ENCODE measurements at places on chromosomes 13 and 19. TPM values are rescaled to one million over a fixed set of nuclear protein-coding genes. Genes with fewer than 3 reads are reported as not detected.
A peak's percentile ranks its signal among the peaks of the same experiment; 100 is the strongest.

The ZSCAN4 gene
- total RNA-seq = not detected

The NAPSA gene
- total RNA-seq = 0.27 TPM

The ERCC5 gene
- 27.3 TPM for total RNA-seq

The BRSK1 gene
- total RNA-seq = 2.4 TPM

The CEBPA gene
- 4.9 TPM for total RNA-seq

The FFAR1 gene
- total RNA-seq = not detected

DNA sequence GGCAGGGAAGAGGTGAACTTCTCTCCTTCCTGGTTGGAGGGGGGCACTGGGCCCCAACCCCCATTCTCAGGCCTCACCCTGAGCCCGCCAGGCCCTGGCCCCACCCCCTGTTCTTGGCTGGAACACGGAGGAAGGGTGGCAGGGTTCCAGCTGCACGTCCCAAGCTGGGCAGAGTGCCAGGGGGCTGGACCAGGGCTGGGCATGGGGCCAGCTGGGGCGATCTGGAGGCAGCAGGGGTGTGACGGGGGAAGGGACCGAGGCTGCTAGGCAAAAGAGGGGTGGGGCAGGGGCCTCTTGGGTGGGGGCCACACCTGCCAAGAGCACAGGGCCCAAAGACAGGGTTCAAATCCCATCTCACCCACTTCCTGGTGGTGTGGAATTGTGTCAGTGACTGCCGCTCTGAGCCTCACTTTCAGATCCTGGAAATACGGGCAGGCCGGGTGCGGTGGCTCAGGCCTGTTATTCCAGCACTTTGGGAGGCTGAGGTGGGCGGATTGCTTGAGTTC, 2.2 kb downstream of the HIF3A start:
- DNase-seq = peak; percentile 95

DNA sequence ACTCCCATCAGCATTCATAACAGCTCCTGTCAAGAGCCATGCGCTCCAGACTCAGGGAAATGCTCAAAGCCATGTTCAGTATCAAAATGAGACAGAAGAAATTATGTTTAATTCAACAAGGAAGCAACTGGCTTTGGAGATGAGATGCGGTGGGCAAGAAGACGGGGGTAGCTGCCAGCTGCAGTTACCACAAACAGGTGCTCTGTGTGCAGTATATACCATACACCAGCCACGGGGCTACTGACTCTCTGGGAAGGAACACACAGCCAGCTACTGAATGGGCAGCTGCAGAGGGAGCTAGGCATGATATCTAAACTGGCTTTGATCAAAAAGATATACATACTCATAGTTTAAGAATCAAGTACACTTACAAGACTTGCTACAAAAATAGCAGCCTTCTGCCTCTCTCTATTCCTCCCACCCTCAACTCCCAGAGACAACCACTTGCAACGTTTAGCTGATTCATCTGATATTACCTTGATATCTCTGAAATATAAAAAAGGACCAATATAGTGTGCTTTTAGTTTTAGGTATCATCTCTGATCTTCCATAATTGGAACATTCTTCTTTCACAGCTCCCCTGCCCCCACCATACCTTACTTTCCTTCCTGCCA, 593.0 kb downstream of the UQCRFS1 start:
- DNase-seq = no peak

GRCh38 chr13:89465366-89465765, 1794.2 kb downstream of the SLITRK5 start:
- no peak for DNase-seq

DNA sequence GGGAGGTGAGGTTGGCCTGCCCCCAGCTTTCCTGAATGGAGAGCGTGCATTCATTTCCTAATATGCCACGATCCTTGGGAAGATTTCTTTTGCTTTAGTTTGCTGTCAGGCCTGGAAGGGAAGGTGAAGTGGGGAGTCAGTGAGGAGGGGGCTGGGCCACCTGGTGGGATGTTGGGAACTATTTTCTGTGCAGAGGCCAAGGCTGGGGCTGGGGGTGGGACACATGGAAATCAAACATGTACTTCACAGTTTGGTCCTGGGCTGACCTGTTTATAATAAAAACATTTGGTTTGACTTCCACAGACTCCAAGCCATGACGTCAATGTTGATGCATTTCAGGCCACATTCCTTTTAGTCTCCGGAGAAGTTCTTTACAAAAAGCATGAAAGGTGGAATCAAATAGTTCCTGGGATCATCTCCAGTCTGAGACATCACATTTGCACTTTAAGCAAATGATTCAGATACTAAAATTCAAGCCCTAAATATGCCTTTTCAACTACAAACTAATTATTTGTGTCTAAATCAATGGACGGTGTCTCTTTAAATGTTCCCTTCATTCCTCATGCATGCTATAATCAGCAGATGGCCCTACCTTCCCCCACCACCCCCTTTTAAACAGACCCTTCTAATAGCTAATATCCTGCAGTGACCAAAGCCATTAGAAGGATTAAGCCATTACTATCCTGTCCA, 41.5 kb upstream of the MEDAG start:
- DNase-seq = no peak

DNA sequence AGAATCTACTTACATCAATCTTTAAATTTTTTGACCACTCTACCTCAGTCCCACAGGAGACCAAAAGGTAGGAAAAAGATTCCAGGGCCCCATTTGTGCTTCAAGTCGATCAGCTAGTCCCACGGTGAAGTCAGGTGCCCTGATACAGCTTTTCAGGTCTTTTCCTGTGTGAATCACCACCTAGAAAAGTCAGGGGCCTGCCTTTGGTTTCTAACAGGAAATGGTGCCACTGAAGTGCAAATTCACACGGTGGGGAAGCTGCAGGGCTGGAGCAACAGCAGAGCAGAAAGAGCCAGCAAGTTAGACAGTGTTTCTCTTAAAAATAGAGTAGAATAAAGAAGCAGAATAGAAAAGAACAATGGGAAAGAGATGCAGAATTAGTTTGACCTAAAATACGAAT, 107.5 kb downstream of the KLF12 start:
- no peak for DNase-seq

GRCh38 chr19:15177269-15178116, 23.3 kb downstream of the NOTCH3 start:
- peak; percentile 93 for DNase-seq

DNA sequence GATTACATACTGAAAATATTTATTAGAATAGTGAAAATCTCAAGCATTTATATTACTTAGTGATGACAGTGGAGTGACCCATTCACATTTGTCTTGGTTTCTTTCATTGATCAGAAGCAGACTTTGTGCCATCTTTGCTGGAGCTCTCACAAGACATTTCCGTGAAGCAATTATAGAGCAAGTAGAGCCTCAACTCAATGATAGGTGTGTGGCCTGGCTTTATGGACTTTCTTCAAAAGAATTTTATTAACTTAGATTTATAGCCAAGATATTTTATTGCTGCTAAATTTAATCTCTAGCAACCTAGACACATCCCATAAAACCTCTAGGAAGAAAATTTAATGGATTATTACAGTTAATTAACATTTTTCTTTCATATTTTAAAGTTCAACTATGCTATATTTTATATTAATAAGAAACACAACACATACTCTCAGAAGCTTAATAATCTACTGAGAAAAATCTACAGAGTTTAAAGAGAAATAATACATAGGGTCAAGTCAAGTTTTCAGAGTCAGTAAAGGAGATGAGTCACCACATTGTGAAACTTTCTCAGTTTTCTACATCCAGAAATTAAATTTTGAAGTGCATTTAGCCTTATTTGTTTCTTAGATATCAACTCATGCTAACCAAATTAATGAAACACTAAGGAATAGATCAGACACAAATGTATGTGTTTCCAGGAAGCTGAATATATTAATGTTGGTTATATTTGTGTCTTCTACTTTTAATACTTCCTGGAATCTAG, 160.5 kb downstream of the LACC1 start:
- DNase-seq = no peak

GRCh38 chr19:35935911-35936737, at the start of gene LRFN3:
TSS of gene LRFN3 (plus strand) at chr19:35936374. CDS start at chr19:35939426, 3,052 bp downstream.
- DNase-seq = peak; percentile 86

- no peak for DNase-seq
These were observed 245.4 kb downstream of the SHISA2 start for GRCh38 chr13:25806264-25806974.

DNA sequence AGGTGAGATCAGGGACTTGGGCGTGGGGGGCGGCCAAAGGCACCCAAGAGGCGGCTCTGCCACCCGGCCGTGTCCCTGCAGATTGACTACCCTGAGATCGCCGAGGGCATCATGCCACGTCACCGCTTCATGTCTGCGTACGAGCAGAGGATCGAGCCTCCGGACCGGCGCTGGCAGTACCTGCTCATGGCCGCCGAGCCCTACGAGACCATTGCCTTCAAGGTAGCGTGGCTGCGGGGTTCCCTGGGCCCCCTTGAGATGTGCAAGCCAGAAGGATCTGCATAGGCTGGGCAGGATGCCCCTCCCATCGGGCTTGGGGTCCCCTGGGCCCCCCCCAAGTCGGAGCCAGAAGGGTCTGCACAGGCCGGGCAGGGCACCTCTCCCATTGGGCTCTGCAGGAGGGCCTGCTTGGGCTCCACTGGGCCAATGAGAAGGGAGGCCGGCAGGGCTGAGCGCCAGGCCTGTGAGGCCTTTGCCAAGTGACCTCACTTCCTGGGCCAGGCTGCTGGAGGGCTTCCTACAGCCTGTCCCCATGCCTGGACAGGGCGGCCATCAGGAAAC, 2.2 kb upstream of the AMH start:
- DNase-seq = peak; percentile 83

GRCh38 chr19:41701401-41702075, 6.9 kb upstream of the CEACAM5 start:
- no peak for DNase-seq

- DNase-seq = no peak
These were observed 61.5 kb downstream of the B3GLCT start for GRCh38 chr13:31261241-31261640.

DNA sequence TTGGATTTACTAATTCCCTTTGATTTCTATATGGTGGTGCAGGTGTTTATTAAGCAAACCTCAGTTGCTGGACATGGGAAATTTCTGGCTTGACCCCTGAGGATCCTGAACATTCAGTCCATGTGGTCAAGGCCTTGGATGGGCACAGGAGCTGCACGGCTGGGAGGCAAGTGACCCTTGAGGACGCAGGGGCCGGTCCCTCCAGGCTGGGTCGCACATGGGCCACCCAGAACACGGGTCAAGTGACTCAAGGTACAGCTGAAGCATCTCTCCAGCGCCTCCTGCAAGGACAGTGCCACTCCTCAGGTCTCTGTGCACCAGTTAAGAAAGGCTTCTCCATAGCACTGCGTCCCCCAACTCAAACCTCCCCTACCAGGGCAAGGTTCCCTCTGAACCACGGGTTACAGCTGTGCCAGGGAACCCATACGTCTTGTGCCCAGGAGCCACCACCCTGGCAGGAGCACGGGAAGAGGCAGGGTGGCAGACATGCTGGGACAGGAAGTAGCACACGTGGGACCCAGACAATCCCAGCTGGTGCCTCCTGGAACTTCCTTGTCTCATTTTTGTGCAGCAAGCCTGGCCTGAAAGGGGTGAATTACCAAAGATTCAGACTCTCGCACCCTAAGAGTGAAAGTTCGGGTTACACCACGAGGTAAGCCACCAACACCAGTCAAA, 93.1 kb downstream of the SPACA7 start:
- DNase-seq = no peak

DNA sequence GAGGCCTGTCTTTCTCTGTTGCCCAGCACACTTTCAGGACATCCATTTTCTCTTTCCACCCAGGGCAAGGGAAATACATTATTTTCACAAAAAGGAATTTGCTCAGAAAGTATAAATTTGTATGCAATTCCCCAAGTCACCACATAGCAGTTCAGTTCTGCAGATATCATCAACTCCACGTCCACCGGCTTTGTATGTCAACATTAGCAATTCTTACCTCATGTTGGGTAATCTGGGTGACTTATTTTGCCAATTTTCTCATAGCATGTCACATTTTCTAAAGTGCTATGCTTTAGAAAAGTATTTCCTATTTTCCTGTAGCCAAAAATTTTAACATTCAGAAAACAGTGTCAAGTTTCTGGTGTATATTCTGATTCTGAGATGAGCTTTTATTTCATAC, 501.8 kb downstream of the EFNB2 start:
- no peak for DNase-seq

DNA sequence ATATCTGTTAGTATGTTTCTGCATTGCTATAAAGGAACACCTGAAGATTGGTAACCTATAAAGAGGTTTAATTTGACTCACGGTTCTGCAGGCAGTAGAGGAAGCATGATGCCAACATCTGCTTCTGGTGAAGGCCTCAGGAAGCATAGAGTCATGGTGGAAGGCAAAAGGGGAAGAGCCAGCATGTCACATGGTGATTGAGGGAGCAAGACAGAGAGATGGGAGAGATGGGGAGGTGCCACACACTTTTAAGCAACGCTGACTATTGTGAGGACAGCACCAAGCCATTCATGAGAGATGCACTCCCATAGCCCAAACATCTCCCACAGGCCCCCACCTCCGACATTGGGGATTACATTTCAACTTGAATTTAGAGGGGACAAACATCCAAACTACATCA, 32.8 kb downstream of the COG6 start:
- DNase-seq = no peak

GRCh38 chr19:5997371-5997770, 19.4 kb upstream of the RANBP3 start:
- no peak for DNase-seq
